Motor neuron (in vitro differentiated cells): ENCODE measurements at places on chromosomes 3 and 15. TPM values are rescaled to one million over a fixed set of nuclear protein-coding genes. Genes with fewer than 3 reads are reported as not detected.

PLA2G4D gene
- 1.9 TPM in 1 of 2 replicates, not detected in the other for total RNA-seq

NT5DC2 gene
- 97.1 and 111 TPM in 2 replicates for total RNA-seq

DNA sequence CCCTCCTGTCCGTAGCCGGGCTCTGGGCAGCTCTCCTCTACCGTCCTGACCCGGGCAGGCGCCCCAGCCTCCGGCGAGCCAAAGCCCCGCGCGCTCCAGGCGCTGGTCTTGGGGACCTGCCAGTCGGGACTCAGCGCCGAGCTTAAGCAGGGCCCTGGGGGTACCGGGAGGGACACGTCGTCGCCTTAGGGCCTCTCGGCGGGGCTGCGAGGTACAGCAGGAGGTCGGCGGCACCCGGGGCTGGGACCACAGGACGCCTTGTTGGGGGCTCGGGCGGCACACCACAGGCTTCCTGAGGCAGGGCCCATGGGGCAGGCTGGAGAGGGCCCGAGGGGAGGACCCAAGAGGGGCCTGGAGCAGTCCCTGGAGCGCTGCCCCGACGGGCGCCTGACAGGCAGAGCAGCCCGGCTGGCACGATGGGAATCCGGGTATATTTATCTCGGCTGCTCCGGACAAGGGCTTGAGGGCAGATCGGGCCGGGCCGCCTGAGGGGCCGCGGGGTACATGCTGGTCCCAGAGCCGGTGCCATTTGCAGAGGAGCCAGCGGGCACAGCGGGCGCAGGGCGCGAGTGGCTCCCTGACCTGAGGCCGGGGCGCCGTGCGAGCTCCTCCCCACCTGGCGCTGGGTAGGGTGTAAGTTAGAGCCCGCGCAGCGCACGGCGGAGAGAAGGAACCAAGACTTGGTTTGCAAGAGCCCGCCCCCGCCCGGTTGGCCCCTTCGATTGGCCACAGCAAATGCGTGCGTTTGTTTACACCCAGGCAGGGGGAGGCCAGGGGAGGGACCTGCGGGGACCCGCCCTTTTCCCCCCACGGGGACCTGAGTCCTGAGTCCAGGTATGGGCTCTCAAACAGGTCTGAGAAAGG lies 574 bp downstream of the SLC38A3 start:
- peak; percentile 58 for ATAC-seq

DNA sequence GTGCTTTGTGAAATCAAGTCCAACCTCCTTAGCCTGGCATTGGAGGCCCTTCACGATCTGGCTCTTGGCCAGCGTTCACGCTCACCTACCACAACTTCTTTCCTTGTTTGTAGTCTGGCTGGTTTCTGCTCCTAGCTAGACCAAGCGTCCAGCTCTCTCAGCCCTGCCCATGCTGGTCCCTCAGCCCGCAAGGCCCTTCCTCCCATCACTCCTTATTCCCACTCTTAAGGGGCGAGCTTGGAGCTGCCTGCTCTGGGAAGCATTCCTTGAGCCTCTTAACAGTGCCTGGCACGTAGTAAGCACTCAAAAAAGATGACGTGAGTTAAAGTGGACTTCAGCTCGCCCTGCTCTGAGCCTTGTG lies 8.7 kb downstream of the SLC6A6 start:
- ATAC-seq = no peak

DNA sequence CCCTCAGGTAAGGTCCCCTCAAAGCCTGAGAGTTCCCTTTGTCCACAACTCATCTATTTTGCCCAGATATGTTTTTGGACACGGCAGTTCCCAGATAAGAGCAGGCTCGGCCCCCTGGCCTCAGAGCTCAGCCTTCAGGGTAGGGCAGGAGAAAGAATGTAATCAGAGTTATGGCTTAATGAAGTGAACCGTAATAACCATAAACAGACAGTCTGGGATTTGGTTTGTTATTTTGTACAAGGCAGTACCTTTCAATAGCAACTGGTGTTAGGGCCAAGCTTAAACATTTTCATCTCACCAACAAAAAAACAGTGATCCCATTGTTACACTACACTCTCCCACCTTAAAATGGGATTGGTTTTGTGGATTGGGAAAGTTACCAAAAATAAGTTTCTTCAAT lies 12.2 kb upstream of the ALDH1A3 start:
- no peak for ATAC-seq

DNA sequence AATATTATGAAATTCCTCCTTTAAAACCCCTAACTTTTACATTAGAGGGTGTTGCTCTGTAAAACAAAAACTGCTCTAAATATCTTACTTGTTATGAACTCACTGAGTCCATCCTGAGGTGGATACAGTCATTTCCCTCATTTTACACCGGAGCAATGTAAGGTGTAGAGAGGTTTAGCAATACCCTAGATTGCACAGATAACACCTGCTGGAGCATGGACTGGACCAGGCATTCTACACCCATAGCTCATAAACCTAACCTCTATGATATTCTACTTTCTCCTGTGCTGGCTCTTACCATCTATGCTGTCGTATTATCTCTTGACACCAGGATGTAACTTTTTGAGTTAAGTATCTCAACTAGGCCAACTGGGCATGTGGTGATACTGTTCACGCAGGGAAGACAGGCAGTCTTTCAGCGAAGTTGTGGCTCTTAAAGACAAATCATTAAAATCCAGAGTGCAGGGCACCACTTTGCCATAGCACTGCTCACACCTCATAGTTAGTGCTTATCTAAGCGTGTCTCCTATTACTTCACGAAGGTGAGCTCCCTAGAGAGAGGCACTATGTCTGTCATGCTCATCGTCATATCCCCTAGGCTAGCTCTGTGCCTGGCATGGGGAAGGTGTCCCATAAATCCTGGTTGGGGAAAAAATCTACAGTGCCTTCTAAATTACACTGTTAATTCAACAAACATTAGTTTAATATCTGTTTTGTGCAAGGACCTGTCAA lies 100.1 kb upstream of the SLC2A2 start:
- no peak for ATAC-seq

DNA sequence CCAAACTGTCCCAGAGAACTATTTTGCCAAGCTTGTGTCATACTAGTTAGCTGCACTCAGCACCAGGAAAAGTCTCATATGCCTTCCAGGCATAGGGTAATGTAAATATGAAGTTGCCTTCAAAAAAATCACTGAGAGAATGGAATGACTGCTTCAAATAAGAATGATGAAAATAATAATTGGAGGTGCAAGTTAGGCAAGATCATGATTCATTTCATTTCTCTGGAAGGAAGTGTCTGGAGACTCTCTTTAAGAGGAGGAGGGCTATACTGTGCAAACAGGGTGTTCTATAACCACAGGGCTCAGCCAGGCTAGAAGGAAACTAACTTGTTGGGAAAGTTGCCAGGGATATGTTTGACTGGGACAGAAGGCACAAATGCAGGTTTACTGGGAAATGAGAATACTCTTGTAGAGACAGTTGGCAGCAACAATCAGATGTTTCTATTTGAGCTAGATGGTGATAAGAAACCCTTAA lies 4.3 kb downstream of the SIDT1 start:
- ATAC-seq = peak; percentile 45

GRCh38 chr15:100186366-100186765 lies 155.4 kb downstream of the ADAMTS17 start:
- no peak for ATAC-seq

DNA sequence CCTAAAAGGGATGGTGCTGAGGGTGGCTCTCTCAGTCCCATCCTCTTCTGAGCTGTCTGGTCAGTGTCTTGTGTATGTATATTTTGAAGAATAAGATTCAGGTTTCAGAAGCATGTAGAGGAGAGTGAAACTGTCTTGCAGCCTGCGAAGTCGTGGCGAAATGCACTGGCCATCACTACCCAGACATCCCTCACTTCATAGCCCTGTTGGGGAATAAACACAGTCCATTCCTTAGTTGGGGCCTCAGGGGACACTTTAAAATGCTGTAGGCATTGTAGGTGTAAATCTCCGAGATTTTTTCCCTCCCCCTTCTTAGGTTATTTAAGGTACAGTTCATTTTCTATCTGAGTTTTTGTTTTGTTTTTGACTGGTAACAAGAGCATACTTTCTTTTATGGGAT lies 93.8 kb downstream of the DNASE1L3 start:
- ATAC-seq = peak; percentile 15

DNA sequence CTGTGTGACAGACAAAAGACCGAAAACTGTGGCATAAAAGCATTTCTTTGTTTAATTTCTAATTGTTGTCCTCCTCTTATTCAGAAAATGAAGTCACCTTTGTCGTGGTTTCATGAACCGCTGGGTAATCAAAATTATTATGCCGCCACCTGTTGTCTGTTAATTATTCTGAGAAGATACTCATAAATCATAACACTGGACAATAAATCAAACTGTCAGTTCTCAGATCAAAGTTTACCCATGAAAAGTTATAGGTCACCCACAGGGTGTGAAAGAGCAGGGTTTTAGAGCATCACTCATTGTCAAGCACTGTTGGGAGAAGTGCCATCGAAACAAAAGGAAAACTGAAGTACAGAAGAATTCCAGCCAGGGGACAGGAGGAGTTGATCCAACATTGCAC lies 474.3 kb downstream of the NR2F2 start:
- ATAC-seq = no peak

GRCh38 chr3:13039213-13039896 lies 33.9 kb downstream of the IQSEC1 start:
- no peak for ATAC-seq

DNA sequence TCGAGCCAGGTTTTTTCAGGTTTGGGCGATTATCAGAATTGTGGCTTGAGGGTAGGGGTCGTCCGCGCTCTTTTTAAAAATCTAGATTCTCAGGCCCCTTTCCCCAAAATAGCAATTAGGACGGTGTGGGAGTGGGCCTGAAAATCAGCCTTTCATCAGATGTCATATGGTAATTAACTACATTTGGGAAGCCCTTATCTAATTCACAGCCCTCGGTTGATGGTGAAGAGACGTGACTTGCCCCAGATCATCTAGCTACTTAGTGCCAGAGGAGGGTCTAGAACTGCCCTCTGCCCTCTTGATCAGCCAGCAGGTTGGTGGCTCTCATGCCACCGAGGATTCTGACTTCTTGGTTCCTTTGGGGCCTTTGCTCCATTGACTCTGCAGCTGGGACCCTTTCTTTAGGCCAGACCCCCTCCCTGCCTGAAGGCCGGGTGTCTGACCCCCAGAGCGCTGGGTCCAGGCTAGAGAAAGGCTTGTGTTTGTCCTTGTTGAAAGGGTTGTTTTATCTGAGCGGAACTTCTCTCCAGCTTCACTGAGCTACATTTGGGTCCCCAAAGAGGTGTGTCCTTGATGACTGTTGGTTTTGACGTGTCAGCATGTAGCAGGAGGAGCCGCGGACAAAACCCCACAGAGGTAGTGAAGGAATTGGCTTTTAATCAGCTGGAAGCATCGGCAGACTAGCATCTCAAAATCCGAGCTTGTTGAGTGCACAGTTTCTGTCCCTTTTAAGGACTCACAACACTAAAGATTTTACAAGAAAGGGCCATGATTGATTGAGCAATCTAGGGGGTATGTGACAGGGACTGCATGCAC lies 857 bp downstream of the AEN start:
- no peak for ATAC-seq

GRCh38 chr3:194396859-194397756 lies 2.0 kb downstream of the GP5 start:
- ATAC-seq = no peak

DNA sequence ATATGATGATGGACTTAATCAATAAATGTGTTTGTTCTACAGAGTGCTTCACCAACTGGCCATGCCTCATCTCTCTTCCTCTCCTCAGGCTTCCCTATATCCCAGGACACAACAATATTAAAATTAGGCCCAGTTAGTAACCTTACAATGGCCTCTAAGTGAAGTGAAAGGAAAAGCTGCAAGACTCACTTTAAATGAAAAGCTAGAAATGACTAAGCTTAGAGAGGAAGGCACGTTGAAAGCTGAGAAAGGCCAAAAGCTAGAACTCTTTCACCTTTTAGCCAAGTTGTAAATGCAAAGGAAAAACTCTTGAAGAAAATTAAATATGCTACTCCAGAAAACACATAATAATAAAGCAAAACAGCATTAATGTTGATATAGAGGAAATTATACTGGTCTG lies 1010.3 kb downstream of the NAALADL2 start:
- ATAC-seq = no peak

- no peak for ATAC-seq
Observed at GRCh38 chr3:9180764-9181117, 68.7 kb downstream of the SRGAP3 start.
